ENCODE measurements at places on chromosomes 16 and 17. TPM values are rescaled to one million over a fixed set of nuclear protein-coding genes. Genes with fewer than 3 reads are reported as not detected.

Gene KRTAP9-2
- total RNA-seq = not detected

Gene XPO6
- total RNA-seq = 106 TPM

Gene GUCY2D
- not detected for total RNA-seq

Gene IL17C
- total RNA-seq = not detected

Gene SRL
- 0.29 TPM for total RNA-seq

Gene TP53TG3C
- not detected for total RNA-seq

Gene TEKT5
- total RNA-seq = not detected

Gene SPATA32
- not detected for total RNA-seq

Gene KRT17
- 15.1 TPM for total RNA-seq

Gene KRT14
- total RNA-seq = 0.17 TPM

Gene SLFN12
- 27.3 TPM for total RNA-seq

Gene ATP2C2
- total RNA-seq = not detected

Gene FAM83G
- 15.9 TPM for total RNA-seq

Gene COPZ2
- 56.3 TPM for total RNA-seq

Gene RNF157
- 1.7 TPM for total RNA-seq

Gene C16orf89
- under 0.01 TPM for total RNA-seq

Gene DHX40
- 90.2 TPM for total RNA-seq

Gene CNTD1
- not detected for total RNA-seq

Gene KCNH6
- not detected for total RNA-seq

Gene KPNA2
- 52.4 TPM for total RNA-seq

Gene KRT33B
- not detected for total RNA-seq

Gene FBXO39
- 0.15 TPM for total RNA-seq

Gene SKAP1
- total RNA-seq = not detected

Gene HIC1
- 98.9 TPM for total RNA-seq

Gene CPHXL2
- total RNA-seq = not detected

Gene PCGF2
- 2.3 TPM for total RNA-seq

Gene CACNG5
- not detected for total RNA-seq

Measured in smooth muscle cell of trachea (primary cell).